ENCODE measurements at places on chromosomes 4 and X. TPM values are rescaled to one million over a fixed set of nuclear protein-coding genes. Genes with fewer than 3 reads are reported as not detected.

DMD gene
- polyA plus RNA-seq: 48.0 TPM

CDX4 gene
- not detected for polyA plus RNA-seq

KIAA1210 gene
- 0.22 TPM for polyA plus RNA-seq

GAGE12H gene
- not detected for polyA plus RNA-seq

HMX1 gene
- not detected for polyA plus RNA-seq

FGD1 gene
- polyA plus RNA-seq: 18.8 TPM

AKAP14 gene
- not detected for polyA plus RNA-seq

MAP7D2 gene
- 0.77 TPM for polyA plus RNA-seq

TRO gene
- polyA plus RNA-seq: 87.0 TPM

TMPRSS11B gene
- polyA plus RNA-seq: not detected

FIP1L1 gene
- 48.1 TPM for polyA plus RNA-seq

INTS6L gene
- 14.0 TPM for polyA plus RNA-seq

CRMP1 gene
- polyA plus RNA-seq: 32.6 TPM

MTNR1A gene
- polyA plus RNA-seq: not detected

CDS1 gene
- polyA plus RNA-seq: 0.30 TPM

CSAG1 gene
- not detected for polyA plus RNA-seq

CORIN gene
- 1.2 TPM for polyA plus RNA-seq

CHRNA9 gene
- not detected for polyA plus RNA-seq

MAGEC2 gene
- not detected for polyA plus RNA-seq

CLCN5 gene
- polyA plus RNA-seq: 71.1 TPM

DDX3X gene
- polyA plus RNA-seq: 135 TPM
